ENCODE measurements at places on chromosomes 12 and 14.
A peak's percentile ranks its signal among the peaks of the same experiment; 100 is the strongest.

DNA sequence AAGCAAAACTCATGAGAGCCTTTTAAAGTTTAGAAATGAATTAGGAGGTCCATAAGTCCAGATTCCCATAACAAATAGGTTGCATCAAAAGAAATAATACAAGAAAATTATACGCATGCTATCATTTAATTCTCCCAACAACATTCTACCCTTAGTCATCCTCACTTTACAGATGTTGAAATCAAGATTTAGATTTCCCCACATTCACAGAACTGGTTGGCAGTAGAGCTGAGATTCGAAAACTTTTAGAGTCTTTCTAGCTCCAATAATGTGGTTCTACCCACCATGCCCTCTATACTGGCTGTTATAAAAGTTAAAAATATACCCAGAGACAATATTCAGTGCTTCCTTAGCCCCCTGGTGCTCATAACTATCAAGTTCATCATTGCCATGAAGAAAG, 56.6 kb upstream of the METAP2 start:
- no peak for DNase-seq

DNA sequence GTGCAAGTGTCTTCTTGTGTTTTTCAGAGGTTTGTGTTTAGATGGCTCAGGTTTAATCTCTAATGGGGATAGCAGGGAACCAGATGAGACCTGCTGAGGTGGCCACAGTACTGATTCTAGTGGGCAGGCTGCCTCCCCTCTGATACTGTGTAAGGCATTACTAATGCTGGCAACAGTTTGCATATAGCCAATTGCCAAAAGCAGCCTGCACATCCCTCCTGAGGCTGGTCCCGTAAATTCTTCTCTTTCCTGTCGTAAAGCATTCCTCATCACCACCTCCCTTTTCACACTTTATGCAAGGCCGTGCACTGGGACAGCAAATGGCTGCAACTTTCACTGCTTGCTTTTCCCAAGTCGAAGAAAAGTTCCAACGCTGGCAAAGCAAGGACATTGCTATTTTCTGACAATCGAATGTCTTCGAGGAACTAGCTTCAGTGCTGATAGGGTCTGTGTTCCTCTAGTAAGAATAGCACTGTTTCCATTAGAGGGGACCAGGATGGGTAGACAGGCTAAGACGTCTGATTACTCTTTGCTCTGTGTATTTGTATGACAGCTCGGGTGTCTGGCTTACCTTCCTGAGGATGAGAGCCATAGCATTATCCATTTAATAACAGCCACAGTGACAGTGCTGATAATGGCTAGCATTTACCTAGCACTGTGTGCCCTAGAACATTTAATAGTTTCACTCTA, 178.2 kb upstream of the HIF1A start:
- DNase-seq = no peak

DNA sequence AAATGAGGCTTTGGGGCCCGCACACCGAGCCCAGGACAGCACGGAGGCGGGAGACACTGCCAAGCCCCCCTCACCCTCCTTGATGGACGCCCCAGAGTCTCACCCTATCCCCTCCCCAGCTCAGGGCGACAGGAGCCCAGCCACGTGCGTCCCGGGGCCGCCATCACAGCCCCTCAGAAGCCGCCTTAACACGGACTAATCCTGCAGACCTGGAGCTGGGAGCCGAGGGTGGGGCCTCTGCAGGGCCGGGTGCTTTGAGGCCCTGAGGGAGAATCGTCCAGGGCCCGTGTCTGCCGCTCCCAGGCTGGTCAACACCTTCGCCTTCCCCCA, 79.7 kb upstream of the FBRSL1 start:
- no peak for DNase-seq

DNA sequence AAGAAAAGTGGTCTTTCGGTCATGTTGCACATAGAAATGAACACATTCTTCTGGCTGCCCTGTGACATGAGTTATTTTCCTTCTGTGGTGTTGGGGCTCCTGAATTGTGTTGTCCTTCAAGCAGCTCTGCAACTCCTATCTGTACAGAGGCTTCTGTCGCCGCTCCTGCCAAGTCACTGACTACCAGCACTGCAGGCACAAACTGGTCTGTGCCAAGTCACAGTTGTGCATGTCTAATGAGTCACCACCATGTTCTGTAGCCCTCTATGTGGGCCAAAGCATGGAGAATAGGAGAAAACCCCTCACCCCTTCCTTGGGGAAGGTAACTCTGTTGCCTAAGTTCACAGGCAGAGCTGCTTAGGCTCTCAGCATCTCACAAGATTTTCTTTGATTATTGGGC, 283.3 kb downstream of the RPL10L start:
- DNase-seq = no peak

DNA sequence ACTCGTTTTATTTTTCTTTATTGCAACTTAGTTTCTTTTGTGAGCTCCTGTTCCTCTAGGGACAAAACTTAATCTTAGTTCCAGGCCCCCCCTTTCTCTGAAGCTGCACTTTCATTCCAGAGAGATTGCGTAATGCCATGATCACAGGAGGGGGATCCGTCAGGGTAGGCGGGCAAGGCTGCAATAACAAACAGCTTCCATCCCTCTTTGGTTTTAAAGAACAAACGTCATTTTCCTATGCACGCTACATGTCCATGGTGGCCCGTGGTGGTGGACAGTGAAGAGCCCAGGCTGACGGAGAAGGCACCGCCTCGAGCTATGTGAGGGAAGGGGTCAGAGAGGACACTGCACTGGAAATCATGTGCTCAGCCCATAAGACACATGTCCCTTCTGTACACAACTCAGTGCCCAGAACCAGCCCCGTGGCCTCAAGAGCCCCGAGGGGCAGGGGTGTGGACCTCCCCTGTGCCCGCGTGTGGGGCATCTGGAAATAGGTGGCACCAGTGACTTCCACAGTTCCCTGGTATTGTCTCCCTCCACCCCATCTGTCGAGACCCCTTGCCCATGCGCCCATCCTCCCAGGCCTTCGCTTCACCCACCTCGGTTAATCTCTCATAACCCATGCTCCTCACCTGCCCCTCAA, 161.4 kb downstream of the ADGRD1 start:
- DNase-seq = no peak

GRCh38 chr12:115223991-115224390, 540.0 kb upstream of the TBX3 start:
- no peak for DNase-seq

DNA sequence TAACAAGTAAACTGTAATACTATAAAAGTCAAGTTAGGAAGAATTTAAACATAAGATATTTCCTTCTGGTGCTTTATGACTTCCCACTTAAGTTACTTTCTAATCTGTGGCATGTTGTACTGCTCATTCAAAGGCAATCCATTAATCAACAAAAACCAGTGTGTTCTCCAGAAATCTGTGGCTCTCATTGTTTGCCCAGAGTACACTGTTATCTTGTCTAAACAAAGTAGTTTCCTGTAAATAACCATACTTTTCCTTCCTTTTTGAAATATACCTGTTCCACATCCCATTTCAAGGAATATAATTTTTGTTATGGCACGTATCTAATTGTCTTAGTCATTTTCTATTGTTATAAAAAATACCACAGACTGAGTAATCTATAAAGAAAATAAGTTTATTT, 184.1 kb downstream of the CCER1 start:
- no peak for DNase-seq

DNA sequence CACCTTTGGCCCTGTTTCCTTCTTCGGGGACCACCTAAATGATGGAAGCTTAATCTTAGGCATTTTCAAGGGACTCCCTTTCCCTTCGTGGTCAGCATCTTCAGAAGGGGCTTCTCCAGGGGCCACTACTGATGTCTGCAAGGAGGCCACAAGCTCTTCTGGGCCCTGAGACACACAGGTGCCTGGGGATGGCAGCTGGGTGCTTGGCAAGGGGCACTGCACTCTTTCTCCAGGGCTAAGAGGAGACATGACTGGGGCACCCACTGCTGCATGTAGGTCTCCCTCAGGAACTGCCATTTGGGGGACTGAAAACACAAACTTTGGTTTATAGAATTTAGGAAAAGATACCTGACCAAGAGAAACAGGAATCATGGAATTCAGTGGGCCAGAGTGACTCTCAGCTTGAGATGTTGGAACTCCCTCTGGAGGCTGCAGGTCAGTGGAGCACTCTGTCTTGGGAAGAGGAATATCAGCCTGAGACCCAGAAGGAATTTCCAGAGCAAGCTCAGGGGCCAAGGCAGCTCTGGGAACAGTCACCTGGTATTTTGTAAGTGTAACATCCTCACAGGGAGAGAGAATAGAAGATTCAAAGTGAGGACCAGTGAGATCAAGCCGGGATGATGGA, 16.0 kb downstream of the PLD4 start:
- no peak for DNase-seq

DNA sequence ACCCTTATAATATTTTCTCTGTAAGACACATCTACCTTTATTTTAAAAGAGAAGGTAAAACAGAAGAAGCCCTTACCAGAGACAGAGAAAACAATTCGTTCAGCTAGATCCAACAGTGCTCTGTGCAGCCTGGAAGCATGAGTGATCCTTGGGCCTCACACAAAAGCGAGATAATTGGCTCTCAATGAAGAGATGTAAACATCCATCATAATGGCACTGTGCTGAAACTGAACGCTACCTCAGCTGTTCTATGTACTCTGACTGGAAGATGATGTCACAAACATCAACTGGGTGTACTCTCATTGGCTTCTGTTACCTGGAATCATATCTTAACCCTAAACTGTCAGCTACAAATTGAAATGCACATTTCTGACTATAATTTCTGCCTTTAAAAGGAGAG, at the start of gene MGAT4C:
MGAT4C (minus strand) TSS at position 229 of the 400 bp plus-strand sequence.
- no peak for DNase-seq

DNA sequence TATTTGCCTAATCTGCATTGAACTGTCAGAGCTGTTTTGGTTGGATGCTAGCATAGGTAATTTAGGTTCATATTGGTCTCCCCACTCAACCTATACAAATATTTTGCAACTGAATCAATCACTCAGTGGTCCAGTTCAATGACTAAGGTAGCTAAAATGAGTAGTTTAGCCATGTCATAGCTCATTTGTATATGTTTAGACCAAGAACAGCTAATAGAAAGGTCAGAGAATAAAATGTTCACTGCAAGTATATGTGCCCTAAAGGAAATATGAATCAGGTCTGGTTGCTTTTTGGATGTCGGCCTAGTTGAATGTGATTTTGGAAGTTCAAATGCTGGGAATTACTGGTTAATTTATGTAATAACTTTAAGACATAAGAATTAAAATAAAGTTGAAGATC, 883.9 kb downstream of the LRFN5 start:
- no peak for DNase-seq

DNA sequence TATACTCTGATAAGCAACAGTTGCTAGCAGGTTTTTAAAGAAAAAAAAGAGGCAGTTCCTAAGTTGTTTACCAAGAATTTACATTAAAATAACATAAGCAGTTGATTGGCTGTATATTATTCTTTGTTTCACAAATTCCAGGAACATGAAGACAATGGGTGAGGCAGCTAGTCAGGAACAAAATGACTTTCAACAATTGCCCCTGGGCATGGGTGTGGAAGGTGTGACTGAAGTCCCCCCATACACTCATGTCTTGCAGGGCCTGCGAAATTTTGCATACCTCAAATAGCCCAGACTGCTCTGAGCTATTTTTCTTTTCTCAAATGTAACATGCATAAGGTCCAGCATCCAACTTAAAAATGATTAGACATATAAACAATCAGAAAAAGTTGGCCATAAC, 267.2 kb upstream of the DIO3 start:
- no peak for DNase-seq

- DNase-seq = no peak
Observed at GRCh38 chr12:106147956-106148355, 9.2 kb upstream of the NUAK1 start.

GRCh38 chr14:52553002-52553670, 500 bp downstream of the GPR137C start:
- DNase-seq = peak; percentile 56

GRCh38 chr12:113228394-113229028, 7.2 kb downstream of the TPCN1 start:
- no peak for DNase-seq

- no peak for DNase-seq
Observed at GRCh38 chr12:53996240-53997203, 3.4 kb upstream of the HOXC9 start.

DNA sequence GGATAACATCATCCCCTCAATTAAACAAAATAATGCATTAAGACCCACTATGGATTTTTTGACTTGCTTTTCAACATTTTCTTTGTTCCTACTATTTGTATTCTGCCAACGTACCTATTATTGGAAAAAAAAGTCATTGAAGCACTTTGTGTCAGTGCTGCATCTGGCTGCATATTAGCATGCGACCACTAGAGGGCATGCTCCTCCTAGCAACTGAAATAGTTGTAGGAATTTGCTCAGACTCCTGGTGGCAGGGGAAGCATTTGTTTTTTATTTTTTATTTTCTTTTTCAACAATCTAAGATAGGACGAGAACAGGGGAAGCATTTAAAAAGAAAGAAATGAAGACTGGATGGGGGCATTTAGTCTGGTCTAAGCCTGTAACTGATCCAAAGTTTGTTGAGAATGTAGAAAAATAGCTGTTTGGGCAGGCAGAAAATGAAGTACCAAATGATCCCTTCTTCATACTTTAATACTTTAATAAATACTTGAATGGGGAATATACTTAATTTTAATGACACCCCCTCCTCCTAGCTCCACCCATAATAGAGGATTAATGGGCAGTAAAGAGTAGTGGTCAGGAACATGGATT, 14.5 kb upstream of the CLEC4A start:
- DNase-seq = peak; percentile 89

- no peak for DNase-seq
Observed at GRCh38 chr12:130796985-130797686, 41.9 kb downstream of the STX2 start.

- no peak for DNase-seq
Observed at GRCh38 chr12:58262796-58263195, 321.4 kb downstream of the ATP23 start.

DNA sequence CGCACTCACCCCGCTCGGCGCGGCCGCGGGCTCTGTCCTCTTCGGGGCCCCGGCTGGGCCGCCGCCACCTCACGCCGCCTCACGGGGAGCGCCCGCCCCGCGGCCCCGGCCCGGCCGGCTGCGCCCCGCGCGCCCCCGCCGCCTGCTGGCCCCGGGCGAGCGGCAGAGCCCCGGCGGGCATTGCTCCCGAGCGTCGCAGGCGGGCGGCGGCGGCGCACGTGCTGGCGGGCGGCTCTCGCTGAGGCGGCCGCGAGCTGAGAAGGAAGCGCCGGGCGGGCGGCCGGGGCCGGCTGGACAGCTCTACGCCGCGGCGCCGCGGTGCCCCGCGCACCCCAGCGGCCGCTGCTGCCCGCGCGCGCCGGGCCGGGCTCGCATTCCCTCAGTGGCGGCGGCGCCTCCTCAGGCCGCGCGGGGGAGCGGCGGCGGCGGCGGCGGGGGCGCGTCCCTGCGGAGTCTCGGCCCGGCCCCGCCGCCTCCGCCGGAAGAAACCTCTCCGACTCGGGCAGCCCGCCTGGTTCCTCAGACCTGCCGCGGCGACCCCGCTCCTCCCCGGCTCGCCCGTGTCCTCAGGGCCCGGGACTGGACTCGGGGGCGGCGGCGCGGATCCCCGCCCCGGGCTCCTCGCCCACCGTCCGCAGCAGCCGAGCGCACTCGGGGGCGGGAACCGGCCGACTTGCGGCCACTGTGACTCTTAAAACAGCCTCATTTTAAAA, at the start of gene PITPNM2:
PITPNM2 (minus strand) TSS at position 347 of the 713 bp plus-strand sequence. CDS start 116,500 bp downstream, outside the sequence.
- peak; percentile 70 for DNase-seq

GRCh38 chr12:28890664-28891063, 258.4 kb upstream of the FAR2 start:
- DNase-seq = no peak

- DNase-seq = peak; percentile 11
Observed at GRCh38 chr14:25121337-25122129, 71.6 kb upstream of the STXBP6 start.

- no peak for DNase-seq
Observed at GRCh38 chr12:128815779-128816642, 7.7 kb downstream of the SLC15A4 start.
